Esophagus squamous epithelium (tissue), 5 donors: ENCODE measurements at places on chromosomes 1 and 21.
A peak's percentile ranks its signal among the peaks of the same experiment; 100 is the strongest.

GRCh38 chr1:110387048-110387754 is 3.6 kb downstream of the SLC16A4 start:
- H3K4me1 ChIP-seq: peaks cover 12% of the 10 kb centered on the region
- DNase-seq: no peak
- H3K4me3 ChIP-seq: no peak overlapping the region
- H3K36me3 ChIP-seq: peaks cover 4% of the 10 kb centered on the region
- H3K27ac ChIP-seq: no peak overlapping the region

DNA sequence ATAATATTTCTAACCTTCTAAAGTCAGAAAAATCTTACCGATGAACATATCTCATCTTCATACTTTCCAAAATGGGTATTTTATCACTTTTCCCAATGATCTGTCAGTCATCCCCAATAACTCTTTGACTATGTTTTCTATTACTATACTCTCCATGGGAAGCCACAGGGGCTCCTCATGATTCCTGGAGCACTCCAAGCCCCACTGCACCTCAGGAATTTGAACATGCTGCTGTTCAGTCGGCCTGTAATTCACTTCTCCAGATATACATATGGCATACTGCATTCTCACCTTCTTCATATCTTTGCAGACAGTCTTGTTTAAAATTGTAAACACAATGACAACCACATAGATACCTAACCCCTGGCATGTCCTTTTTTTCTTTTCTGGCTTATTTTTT is 333.0 kb downstream of the BRINP3 start:
- H3K36me3 ChIP-seq: no peaks in the 10 kb centered on the region
- H3K4me3 ChIP-seq: no peak overlapping the region

DNA sequence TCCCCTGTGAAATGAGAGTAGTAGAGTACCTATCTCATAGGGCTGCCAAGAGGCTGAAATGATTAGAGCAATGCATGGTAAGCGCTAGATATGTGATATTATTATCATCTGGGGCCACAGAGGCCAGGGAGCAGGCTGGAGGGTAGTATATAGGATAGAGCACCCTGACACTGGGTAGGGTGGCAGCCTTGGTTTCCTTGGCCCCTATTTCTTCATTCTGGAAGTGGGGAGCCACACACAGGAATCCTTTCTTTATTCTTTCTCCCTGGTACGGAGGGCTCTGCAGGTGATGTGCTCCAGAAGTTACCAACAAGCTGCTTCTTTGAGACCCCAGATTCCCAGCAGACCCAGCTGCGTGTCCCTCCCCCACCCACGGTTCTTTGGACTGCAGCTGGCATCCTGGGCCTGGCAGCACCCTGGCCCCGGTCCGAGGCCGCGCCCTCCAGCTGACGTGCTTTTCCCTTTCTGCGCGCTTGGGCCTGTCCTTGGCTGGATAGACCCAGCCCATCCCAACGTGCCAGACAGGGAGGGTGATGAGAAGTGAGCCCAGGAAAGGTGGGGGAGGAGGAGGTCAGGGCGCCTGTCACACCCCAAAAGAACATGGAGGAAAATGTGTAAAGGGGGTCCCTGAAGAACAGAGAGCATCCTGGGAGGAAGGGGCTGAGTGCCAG is 18.2 kb downstream of the INAVA start:
- H3K4me1 ChIP-seq: peaks cover 71% of the 10 kb centered on the region
- H3K4me3 ChIP-seq: no peak overlapping the region
- peaks cover 13% of the 10 kb centered on the region for H3K36me3 ChIP-seq
- H3K27ac ChIP-seq: peak overlapping the region; percentile 83
- no peak for DNase-seq

GRCh38 chr1:4346131-4346530 is 308.3 kb upstream of the AJAP1 start:
- no peaks in the 10 kb centered on the region for H3K36me3 ChIP-seq
- H3K4me3 ChIP-seq: no peak overlapping the region
- no peak for DNase-seq
- no peaks in the 10 kb centered on the region for H3K27me3 ChIP-seq
- no peak overlapping the region for H3K27ac ChIP-seq

GRCh38 chr1:192581131-192581927 is 5.8 kb downstream of the RGS1 start:
- H3K4me3 ChIP-seq: no peak overlapping the region
- H3K36me3 ChIP-seq: no peaks in the 10 kb centered on the region
- no peaks in the 10 kb centered on the region for H3K27me3 ChIP-seq

- no peak overlapping the region for H3K4me3 ChIP-seq
- H3K36me3 ChIP-seq: no peaks in the 10 kb centered on the region
- no peaks in the 10 kb centered on the region for H3K4me1 ChIP-seq
- H3K27ac ChIP-seq: no peak overlapping the region
- DNase-seq: no peak
- H3K27me3 ChIP-seq: no peaks in the 10 kb centered on the region
Observed at GRCh38 chr1:244209955-244210354, 158.9 kb downstream of the ZBTB18 start.

DNA sequence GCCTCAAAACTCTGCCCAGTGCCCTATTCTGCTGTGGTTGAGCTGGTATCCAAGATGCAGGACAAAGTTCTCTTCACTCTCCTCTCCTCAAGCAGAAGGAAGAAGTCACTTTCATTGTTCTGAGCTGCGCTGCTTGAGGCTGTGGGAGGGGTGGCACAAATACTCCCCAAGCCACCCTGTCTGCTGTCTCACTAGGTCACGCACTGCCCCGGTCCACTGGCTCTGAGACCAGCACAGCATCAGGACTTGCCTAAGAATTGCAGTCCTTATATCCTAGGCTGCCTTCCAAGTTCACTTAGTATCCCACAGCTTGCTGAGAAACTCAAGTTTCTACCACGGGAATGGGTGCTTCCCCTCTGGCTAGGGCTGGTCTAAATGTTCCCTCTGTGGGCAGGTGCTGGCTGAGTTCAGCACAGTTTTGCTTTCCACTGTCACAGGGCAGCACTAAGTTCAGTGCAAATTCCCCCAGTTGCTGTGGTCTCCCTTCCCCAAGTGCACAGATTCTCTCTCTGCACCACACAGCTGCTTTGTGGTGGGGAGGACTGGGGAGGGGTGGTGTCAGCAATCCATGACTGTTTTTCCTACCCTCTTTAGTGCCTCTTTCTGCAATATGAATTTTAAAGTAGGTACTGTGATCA is 32.4 kb downstream of the SLC9C2 start:
- DNase-seq: no peak
- no peak overlapping the region for H3K27ac ChIP-seq
- H3K36me3 ChIP-seq: no peaks in the 10 kb centered on the region
- no peaks in the 10 kb centered on the region for H3K27me3 ChIP-seq
- H3K4me3 ChIP-seq: no peak overlapping the region

DNA sequence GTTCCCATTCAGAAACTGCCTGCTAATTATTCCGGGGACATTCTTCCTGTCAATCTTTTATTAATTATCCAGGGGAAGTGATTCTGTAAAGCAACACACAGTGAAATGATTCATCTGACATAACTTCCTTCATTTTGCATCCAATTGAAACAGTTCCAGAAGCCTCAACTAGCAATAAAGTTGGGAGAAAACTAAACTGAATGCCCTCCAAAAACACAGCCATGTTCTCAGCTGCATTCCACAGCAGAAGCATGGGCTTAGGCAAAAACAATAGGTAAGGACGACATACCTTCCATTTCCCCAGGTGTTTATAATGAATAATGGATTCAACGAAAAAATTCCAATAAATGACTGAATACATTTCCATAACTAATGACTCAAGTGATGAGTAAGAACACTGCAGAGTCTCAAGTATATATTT is 36.9 kb upstream of the TARBP1 start:
- no peak overlapping the region for H3K4me3 ChIP-seq
- H3K27me3 ChIP-seq: no peaks in the 10 kb centered on the region
- peaks cover 25% of the 10 kb centered on the region for H3K4me1 ChIP-seq
- no peak for DNase-seq
- H3K36me3 ChIP-seq: no peaks in the 10 kb centered on the region

- no peaks in the 10 kb centered on the region for H3K27me3 ChIP-seq
- H3K4me3 ChIP-seq: no peak overlapping the region
- no peak for DNase-seq
- no peaks in the 10 kb centered on the region for H3K36me3 ChIP-seq
Observed at GRCh38 chr1:155591770-155592169, 18.2 kb upstream of the MSTO1 start.

GRCh38 chr1:169052727-169053126 is 53.8 kb upstream of the ATP1B1 start:
- no peaks in the 10 kb centered on the region for H3K4me1 ChIP-seq
- no peak overlapping the region for H3K4me3 ChIP-seq
- H3K27ac ChIP-seq: no peak overlapping the region
- DNase-seq: no peak
- H3K27me3 ChIP-seq: no peaks in the 10 kb centered on the region

GRCh38 chr1:1678581-1679380 is 13.8 kb downstream of the SLC35E2B start:
- H3K27me3 ChIP-seq: no peaks in the 10 kb centered on the region
- H3K4me1 ChIP-seq: peaks cover 31% of the 10 kb centered on the region
- H3K27ac ChIP-seq: peak overlapping the region; percentile 51
- H3K4me3 ChIP-seq: no peak overlapping the region

- H3K36me3 ChIP-seq: peaks cover 13% of the 10 kb centered on the region
- no peak overlapping the region for H3K4me3 ChIP-seq
- DNase-seq: no peak
- H3K4me1 ChIP-seq: peaks cover 32% of the 10 kb centered on the region
- H3K27me3 ChIP-seq: no peaks in the 10 kb centered on the region
- no peak overlapping the region for H3K27ac ChIP-seq
Observed at GRCh38 chr1:110058591-110058990, 11.9 kb downstream of the ALX3 start.

DNA sequence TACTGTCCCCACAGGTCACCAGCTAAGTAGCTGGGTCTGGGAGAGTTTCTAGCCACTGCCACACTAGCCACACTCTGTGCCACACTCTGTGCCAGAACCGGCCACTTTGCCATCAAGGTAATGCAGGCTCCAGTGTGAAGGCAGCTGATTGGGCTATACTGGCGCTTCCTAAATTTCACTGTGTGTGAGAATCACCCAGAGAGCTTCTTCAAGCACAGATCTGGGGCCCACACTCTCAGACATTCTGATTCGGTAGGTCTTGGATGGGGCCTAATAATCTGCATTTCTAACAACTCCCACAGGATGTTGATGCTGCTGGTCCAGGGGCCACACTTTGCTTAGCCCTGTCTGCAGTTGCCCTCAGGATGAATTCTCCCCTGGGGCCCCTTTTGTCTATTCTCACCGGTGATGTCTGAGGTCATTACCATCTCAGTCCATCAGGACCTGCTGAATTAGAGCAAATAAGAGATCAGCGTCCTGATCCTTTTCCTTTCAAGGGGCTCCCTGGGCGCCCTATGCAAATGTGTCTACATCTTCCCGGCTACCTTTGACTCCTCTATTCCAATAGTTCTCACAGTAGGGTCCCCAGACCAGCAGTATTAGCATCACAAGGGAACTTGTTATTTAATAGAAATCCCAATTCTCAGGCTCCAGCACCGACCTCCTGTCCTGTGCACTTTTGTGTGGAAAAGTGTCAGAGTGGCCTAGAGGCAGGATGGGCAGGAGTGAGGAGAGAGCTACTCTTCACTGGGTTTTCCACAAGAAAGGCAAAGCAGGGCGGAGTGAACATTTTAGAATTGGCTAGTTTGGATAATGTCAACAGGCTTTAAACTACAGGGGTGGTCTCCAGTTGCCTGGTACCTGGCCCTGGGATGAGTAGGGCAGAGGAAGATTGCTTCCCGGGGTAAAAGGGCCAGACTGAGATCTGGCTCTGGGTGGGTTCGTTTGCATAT is 24.7 kb upstream of the LRRN2 start:
- no peak for DNase-seq
- no peak overlapping the region for H3K27ac ChIP-seq
- no peak overlapping the region for H3K4me3 ChIP-seq
- peaks cover 10% of the 10 kb centered on the region for H3K4me1 ChIP-seq
- peaks cover 78% of the 10 kb centered on the region for H3K27me3 ChIP-seq
- no peaks in the 10 kb centered on the region for H3K36me3 ChIP-seq

- peaks cover 6% of the 10 kb centered on the region for H3K36me3 ChIP-seq
- H3K27me3 ChIP-seq: no peaks in the 10 kb centered on the region
- H3K27ac ChIP-seq: no peak overlapping the region
- H3K4me3 ChIP-seq: no peak overlapping the region
Observed at GRCh38 chr1:10353282-10353681, 45.6 kb upstream of the PGD start.

- no peak for DNase-seq
- H3K4me1 ChIP-seq: no peaks in the 10 kb centered on the region
- no peaks in the 10 kb centered on the region for H3K36me3 ChIP-seq
Observed at GRCh38 chr21:45064618-45065399, 9.6 kb upstream of the ADARB1 start.

DNA sequence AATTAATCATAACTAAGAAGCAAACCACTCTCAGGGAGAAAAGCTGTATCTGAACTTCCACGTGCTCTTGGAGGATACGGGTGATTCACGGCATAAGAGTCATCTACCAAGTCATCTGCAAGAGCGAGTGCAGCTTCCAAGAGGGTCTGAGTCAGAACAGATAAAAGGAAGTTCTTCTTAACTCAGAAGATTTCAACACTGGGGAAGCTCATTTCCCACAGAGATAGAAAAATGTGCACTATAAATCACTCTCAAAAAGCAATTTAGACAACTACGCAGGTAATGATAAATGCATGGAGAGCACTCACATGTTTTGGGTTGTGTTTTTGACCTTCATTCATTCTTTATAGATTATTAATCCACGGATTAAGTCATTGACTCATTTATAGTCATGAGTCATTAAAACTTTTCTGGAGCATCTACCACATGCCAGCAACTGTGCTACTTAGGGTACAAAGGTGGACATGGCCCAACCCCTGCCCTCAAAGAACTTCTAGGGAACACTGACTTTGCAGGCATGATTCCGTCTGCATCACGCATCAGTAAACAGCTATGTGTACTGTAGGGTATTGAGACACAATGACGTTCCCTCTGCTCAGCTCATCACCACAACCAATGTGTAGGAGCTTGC is 20.8 kb downstream of the KCNJ15 start:
- no peaks in the 10 kb centered on the region for H3K36me3 ChIP-seq
- H3K4me3 ChIP-seq: no peak overlapping the region
- H3K27ac ChIP-seq: peak overlapping the region; percentile 25
- DNase-seq: no peak
- peaks cover 60% of the 10 kb centered on the region for H3K4me1 ChIP-seq

GRCh38 chr1:156123356-156124196 is 9.1 kb downstream of the LMNA start:
- no peaks in the 10 kb centered on the region for H3K36me3 ChIP-seq
- peak overlapping the region; percentile 65 for H3K4me3 ChIP-seq
- H3K4me1 ChIP-seq: peaks cover 93% of the 10 kb centered on the region
- H3K27me3 ChIP-seq: no peaks in the 10 kb centered on the region

GRCh38 chr1:71417421-71417820 is 336.6 kb upstream of the ZRANB2 start:
- no peak for DNase-seq
- no peaks in the 10 kb centered on the region for H3K27me3 ChIP-seq
- no peak overlapping the region for H3K27ac ChIP-seq
- no peaks in the 10 kb centered on the region for H3K4me1 ChIP-seq
- H3K4me3 ChIP-seq: no peak overlapping the region

DNA sequence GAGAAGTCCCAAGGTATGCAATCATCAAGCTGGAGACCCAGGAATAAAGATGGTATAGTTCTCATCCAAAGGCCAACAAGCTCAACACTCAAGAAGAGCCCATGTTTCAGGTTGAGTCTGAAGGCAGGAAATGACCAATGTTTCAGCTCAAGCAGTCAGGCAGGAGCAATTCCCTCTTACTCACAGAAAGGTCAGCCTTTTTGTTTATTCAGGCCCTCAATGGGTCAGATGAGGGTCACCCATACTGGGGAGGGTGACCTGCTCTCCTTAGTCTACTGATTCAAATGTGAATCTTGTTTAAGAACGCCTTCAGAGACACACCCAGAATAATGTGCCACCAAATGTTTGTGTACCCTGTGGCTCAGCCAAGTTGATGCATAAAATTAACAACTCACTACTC is 262.4 kb downstream of the USP25 start:
- no peaks in the 10 kb centered on the region for H3K36me3 ChIP-seq
- no peak for DNase-seq
- no peak overlapping the region for H3K27ac ChIP-seq
- no peaks in the 10 kb centered on the region for H3K4me1 ChIP-seq
- H3K4me3 ChIP-seq: no peak overlapping the region
